Dermis lymphatic vessel endothelial cell (primary cell): ENCODE measurements at places on chromosomes 7 and 10. TPM values are rescaled to one million over a fixed set of nuclear protein-coding genes. Genes with fewer than 3 reads are reported as not detected.

Gene ST8SIA6
- total RNA-seq: 0.26 and 0.54 TPM in 2 replicates

Gene DRGX
- total RNA-seq: not detected in 2 replicates

Gene HOXA3
- 2.8 and 5.4 TPM in 2 replicates for total RNA-seq

Gene MBLAC1
- total RNA-seq: 1.8 and 2.8 TPM in 2 replicates

Gene CEP41
- total RNA-seq: 2.9 and 4.1 TPM in 2 replicates

Gene CD36
- total RNA-seq: 217 and 326 TPM in 2 replicates

Gene UCN3
- not detected in 2 replicates for total RNA-seq

Gene WEE2
- total RNA-seq: under 0.01 and 0.11 TPM in 2 replicates

Gene TBXAS1
- 0.69 and 0.87 TPM in 2 replicates for total RNA-seq

Gene TBC1D12
- total RNA-seq: 18.3 and 21.0 TPM in 2 replicates

Gene PRSS1
- not detected in 2 replicates for total RNA-seq

Gene GNGT1
- total RNA-seq: not detected in 2 replicates

Gene POM121C
- total RNA-seq: 5.3 and 5.8 TPM in 2 replicates

Gene BMS1
- 17.8 and 25.1 TPM in 2 replicates for total RNA-seq

Gene OR2A5
- total RNA-seq: not detected in 2 replicates

Gene ALOX5
- not detected in 2 replicates for total RNA-seq

Gene SFMBT2
- total RNA-seq: 0.76 and 1.9 TPM in 2 replicates

Gene KAZALD1
- total RNA-seq: 0.26 and 0.54 TPM in 2 replicates

Gene FEZF1
- total RNA-seq: not detected in 2 replicates

Gene CYP2E1
- 0.26 TPM in 1 of 2 replicates, not detected in the other for total RNA-seq

Gene NUTM2E
- not detected in 2 replicates for total RNA-seq

Gene MMP21
- total RNA-seq: 1.1 TPM in 2 replicates

Gene ADAM12
- total RNA-seq: 0.54 and 3.6 TPM in 2 replicates

Gene PLPP4
- total RNA-seq: 0.43 TPM in 1 of 2 replicates, not detected in the other

Gene SORCS1
- total RNA-seq: not detected in 2 replicates

Gene GOLGA7B
- 0.09 and 0.11 TPM in 2 replicates for total RNA-seq

Gene CC2D2B
- total RNA-seq: 0.17 and 0.33 TPM in 2 replicates

Gene PTF1A
- not detected in 2 replicates for total RNA-seq

Gene CHAT
- total RNA-seq: not detected in 2 replicates

Gene C10orf67
- total RNA-seq: under 0.01 TPM in 1 of 2 replicates, not detected in the other

Gene RBM33
- total RNA-seq: 18.7 and 22.6 TPM in 2 replicates

Gene ZSCAN21
- total RNA-seq: 8.0 and 8.2 TPM in 2 replicates

Gene NME8
- not detected in 2 replicates for total RNA-seq

Gene STEAP1B
- 2.9 TPM in 2 replicates for total RNA-seq

Gene CYP3A4
- not detected in 2 replicates for total RNA-seq

Gene SFRP5
- not detected in 2 replicates for total RNA-seq

Gene FAM241B
- 0.09 and 0.22 TPM in 2 replicates for total RNA-seq

Gene UPK3B
- total RNA-seq: 0.11 and 0.17 TPM in 2 replicates

Gene MTG1
- 31.9 and 37.7 TPM in 2 replicates for total RNA-seq

Gene LRRD1
- not detected in 2 replicates for total RNA-seq

Gene CYP3A7
- not detected in 2 replicates for total RNA-seq

Gene SCART1
- total RNA-seq: 0.54 and 0.60 TPM in 2 replicates

Gene HSPA12A
- total RNA-seq: 0.52 and 1.3 TPM in 2 replicates

Gene ADARB2
- 0.43 TPM in 1 of 2 replicates, not detected in the other for total RNA-seq

Gene ITGB8
- 1.6 and 5.5 TPM in 2 replicates for total RNA-seq

Gene FBXO24
- 0.09 and 0.11 TPM in 2 replicates for total RNA-seq

Gene TAS2R16
- total RNA-seq: not detected in 2 replicates

Gene RASSF4
- total RNA-seq: 14.1 and 18.0 TPM in 2 replicates
